Activated naive CD4-positive, alpha-beta T cell treated with Interleukin-2 at 50 U/mL for 16 hours (primary cell): ENCODE measurements at places on chromosomes 4 and X.

- no peak for DNase-seq
These were observed 10.7 kb upstream of the NKX1-1 start for GRCh38 chr4:1416948-1417260.

DNA sequence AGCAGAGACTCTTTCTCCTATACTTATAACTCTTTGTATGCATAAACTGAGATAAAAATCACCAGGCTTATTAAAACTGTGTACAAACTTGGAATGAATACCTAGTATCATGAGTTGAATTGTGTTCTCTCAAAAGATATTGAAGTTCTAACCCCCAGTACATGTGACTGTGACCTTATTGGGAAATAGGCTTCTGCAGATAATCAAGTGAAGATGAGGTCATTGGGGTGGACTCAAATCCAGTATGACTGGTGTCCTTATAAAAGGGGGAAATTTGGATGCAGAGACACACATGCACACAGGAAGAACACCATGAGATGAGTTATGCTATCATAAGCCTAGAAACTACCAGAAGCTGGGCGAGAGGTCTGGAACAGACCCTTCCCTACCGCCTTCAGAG is 26.2 kb downstream of the ZNF827 start:
- no peak for DNase-seq

DNA sequence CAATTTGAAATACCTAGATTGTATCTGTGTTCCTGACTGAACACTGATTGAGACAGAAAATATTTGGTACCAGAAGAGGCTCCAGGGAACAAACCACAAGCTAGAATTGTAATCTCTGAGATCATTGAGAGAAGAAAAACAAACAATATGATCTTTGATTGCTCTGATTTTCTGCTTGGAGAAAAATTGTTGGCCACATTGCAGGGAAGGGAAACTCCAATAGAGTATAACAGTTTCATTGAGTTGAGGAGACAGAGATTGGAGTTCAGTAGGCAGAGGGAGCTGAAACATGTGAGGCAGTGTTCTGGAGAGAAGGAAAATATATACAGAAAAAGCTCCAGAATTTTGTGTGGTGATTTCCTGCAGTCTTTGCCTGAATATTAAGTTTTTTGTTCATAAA is 158.2 kb downstream of the C4orf33 start:
- DNase-seq = no peak

DNA sequence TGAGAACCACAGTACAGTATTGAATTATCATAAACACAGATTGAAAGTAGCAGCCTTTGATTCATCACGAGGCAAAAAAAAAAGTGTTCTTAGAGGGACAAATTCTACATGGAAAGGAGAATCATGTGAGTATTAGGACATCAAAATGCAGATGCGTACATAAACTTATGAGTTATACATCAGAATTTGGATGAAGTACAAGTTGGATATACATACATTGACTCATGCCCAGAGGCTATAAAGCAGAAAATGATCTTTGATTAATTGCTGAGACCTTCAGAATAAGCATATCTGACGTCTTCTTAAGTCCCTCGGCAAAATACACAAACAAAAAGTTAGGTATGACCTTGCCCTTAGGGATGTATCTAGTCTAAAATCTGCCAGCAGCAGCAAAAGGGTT is 206.4 kb downstream of the LDB2 start:
- DNase-seq = no peak

DNA sequence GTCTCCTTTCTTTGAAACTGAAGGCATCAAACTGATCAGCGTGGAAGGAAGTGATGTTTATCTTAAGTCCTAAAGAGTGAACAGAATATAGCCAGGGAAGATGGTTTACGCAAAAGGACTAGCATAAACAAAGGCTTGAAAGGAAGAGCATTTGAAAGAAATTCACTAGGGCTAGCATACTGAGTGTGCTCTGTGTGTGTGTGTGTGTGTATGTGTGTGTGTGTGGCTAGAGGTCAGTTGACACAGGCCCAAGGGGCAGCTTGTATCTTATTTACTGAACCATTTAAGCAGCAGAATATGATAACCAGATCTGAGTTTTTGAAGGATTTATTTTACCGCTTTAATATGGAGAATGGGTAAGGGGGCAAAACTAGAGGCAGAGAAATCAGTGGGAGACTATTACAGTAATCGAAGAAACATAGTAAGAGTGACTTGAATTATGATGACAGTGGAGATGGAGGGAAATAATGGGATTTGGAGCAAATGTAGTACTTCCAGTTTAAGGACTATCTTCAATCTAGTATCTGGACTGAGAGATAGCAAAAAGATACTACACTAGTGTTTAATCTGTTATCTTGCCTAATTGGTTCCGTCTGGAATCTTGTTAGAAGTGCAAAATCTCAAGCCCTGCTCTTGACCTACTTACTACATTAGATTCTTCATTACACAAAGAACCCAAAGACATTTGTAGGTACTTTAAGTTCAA is 36.9 kb downstream of the CEP44 start:
- no peak for DNase-seq

DNA sequence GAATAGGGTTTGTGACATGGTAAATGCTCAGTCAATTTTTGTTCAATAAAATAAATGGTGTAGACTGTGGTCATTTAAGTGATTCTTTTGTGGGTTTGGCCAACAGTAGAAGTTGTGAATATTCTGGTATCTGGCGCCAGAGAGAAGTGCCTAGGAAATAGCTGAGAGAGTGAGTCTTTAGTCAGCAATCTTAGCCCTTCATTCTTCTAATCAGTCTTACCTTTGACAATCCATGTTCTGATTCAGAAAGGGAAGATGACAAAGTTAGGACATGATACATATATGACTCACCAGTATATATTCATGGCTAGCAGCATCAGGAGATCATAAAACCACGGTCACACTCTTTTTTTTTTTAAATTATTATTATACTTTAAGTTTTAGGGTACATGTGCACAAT is 141.8 kb upstream of the PCDH18 start:
- no peak for DNase-seq

GRCh38 chr4:116058129-116058528 is 944.7 kb upstream of the NDST4 start:
- DNase-seq = no peak

- DNase-seq = no peak
These were observed 64.3 kb downstream of the ZFYVE28 start for GRCh38 chr4:2354118-2354517.

GRCh38 chr4:181687116-181687515 is 556.1 kb upstream of the TENM3 start:
- no peak for DNase-seq

- no peak for DNase-seq
These were observed 127.9 kb upstream of the NHS start for GRCh38 chrX:17247144-17247543.

DNA sequence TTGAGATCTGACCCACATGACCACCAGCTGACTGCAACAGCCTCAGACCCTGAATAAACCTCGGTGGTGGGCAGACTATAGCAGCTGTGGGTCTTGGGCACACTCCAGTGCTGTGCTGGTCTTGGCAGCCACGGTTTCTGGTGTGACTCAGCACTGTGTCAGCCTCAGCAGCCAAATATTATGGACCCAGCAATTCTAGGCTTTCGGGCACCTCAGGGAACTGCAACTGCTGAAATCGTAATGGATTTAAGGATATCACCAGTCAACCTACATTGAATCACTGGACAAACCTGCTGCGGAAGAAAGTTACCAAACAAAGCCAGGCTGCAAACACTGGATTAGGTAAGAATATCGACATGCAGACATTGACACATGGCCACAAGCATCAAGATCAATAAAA is 10.5 kb upstream of the UBE2NL start:
- DNase-seq = no peak

GRCh38 chrX:49290215-49290614 is 13.2 kb upstream of the GAGE10 start:
- no peak for DNase-seq

GRCh38 chr4:32106767-32107166 is 1386.6 kb downstream of the PCDH7 start:
- DNase-seq = no peak

- no peak for DNase-seq
These were observed 414.4 kb downstream of the ARHGAP24 start for GRCh38 chr4:85889314-85889713.

GRCh38 chrX:153387345-153387744 is 13.8 kb downstream of the PNMA6E start:
- no peak for DNase-seq

DNA sequence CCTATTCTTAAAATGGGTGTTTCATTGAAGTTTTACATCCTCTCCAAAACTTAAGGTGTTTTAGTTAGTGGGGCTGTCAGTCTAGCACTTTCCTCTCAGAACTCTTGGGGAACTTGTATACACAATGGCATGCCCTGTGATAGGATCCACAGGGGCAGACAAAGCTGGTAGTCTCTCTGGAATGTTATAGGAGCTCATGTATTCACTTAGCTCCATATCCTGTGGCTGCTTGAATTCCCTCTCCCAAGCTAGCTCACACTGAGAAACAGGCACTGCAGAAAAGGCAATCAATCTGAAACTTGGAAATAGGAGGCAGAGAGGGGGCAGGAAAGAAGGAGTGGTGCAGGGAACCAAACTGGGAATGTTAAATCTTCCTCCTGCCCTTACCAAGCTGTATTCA is 26.3 kb upstream of the ARMCX2 start:
- no peak for DNase-seq

- no peak for DNase-seq
These were observed 637.2 kb upstream of the CPEB2 start for GRCh38 chr4:14364953-14365536.

DNA sequence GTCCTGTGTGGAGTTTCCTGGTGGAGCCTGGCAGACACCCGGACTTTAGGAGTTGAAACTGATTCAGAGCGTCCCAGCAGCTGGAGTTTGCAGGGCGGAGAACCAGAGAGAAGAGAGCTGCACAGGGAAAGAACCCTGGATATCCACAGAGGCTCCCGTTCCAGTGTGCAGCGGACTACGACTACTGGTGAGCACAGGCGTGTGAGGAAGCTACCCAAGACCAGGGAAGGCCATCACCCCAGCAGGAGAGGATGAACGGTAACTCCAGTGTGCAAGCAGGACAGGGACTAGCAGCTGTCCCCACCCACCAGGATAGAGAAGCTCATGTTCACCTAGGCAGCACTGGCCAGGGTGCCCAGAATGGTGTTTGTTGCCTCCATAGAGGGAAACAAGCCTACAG is 2.3 kb downstream of the LAGE3 start:
- no peak for DNase-seq

DNA sequence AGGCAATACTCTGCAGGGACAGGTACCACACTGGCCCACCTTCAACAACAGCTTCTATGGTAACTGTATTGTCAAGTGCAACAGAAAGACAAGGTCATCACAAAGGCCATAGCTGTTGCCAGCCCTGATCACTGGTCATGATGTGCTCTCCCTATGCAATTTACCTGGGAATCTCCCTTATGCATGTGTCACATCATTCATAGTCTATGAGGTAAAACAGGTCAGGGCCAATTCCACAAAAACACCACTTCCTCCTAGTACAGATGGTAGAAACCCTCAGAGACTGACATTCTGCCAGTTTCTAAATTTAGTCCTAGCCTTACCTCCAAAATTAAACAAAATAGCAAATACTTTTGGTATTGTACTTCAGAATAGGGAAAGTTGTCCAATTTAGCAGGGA is 132.8 kb downstream of the MGST2 start:
- no peak for DNase-seq

DNA sequence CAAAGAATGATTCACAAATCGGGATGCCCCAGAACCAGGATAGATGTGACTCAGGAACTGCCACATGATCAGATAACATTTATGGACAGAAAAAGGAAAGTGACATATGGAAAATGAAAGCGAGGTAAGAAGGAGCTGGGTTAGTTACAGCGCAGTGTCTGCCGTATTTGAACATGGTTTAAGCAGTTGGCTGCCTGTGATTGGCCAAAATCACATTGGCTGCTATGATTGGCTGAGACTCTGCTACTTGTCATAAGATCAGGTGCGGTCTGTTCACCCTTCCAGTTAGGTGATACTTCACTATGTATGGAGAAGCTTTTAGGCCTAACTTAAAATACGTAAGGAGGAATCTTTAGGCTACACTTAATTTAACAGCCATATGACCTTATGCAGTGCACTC is 322.7 kb upstream of the HAND2 start:
- no peak for DNase-seq

- no peak for DNase-seq
These were observed 12.4 kb downstream of the CASP6 start for GRCh38 chr4:109690690-109691410.

- DNase-seq = no peak
These were observed 318.6 kb downstream of the NAF1 start for GRCh38 chr4:162847945-162848549.

GRCh38 chr4:129344058-129344457 is 248.1 kb downstream of the C4orf33 start:
- DNase-seq = no peak

- no peak for DNase-seq
These were observed 268.6 kb upstream of the SLIT2 start for GRCh38 chr4:19983072-19983471.

DNA sequence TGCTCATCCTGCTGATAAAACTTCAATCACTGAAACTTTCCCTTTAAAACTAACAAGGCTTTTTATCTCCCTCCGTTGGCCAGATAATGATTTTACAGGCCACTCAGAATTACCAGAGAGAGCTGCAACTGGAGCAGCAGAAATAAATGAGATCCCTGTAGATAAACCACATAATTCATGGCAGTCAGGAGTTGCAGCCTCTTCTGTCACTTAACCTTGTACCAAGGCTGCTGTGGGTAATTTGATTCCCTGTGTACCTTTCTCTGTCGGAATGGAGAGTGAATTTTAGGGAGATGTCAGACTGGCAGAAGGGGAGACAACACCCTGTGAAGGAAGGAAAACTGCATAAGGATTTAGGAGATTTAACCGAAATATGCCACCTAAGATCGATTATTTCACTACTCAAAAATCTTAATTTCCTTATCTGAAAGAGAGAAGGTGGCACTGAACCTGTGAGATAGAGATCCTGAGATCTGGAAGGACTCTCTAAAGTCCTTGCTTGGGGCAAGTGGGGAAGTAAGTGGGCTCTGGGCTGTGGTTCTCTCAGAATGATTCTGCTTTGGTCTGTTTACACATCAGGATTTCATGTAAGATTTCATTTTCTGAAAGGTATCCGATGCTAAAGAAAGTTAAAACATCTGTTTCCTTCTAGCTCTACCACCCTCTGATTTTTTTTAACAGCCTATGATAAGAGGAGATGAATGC is 14.3 kb upstream of the TSPAN5 start:
- DNase-seq = no peak

DNA sequence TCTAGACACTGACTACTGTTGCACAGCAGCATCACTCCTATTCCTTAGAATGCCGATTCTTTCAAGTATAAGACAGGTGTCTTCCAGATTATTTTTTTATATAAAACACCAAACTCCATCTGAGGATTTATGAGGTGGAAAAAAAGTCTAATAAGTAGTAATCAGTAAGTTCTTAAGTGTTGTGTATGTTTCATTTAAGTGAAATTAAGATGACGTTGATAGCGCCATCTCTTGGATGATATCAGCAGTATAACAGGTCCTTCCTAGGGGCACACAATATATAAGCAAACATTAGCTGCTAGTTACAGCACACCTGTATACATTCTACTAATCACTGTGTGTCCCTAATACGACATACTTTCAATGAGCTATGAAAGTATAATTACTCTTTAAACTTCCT is 99.6 kb upstream of the STS start:
- DNase-seq = no peak
